ELR (cell line): ENCODE measurements at places on chromosomes 3 and 15.

DNA sequence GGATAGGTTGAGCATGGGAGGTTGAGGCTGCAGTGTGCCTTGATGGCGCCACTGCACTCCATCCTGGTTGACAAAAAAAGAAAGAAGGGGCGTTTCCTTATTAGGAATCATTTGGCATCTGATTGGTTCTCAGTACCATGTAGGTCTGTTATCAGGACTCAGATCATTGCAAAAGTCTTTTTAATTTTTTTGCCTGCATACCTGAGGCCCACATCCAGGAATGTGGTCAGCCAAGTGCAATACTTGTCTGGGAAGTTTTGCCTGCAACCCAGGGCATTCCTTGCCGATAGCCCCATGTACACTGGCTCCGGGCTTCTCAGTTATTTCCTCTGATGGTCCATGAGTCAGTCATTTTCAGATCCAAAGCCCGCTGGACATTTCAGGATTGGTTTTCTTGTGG is 50.1 kb upstream of the CRTC3 start:
- DNase-seq: peak; percentile 62

GRCh38 chr3:156581033-156581432 is 26.1 kb upstream of the SSR3 start:
- DNase-seq: no peak

DNA sequence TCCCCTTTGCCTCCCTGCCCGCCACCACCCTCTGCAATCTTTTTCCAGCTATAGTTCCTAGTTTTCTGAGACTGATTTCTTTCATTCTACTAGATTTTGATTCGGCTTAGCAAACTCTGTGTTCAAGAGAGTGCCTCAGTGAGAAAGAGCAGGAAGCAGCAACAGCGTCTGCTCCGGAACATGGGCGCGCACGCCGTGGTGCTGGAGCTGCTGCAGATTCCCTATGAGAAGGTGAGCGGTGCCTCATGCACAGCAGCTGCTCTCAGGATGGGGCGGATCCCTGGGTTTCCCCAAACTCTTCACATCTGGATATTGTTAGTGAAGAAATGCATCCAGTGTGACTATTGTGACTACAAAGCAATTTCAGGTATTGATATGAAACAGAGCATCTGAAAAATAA is 191.8 kb downstream of the ITPR1 start:
- no peak for DNase-seq

DNA sequence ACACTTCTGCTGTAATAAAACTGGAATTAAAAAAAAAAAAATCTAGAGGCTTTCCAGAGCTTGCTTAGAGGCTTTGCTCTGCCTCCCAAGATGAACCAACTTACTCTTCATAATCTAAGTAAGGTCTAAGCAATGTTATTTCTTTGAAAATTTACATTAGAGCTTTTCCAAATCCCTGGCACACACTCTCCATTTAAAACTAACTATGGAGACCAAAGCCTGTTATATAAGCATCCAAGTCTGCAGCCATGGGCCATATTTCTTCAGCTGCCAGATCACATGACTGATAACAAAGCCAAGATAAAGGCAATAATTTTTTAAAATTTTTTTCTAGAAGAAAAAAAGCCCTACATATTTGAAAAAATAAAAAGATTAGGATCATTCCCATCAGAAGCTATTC is 55.0 kb upstream of the ARHGEF3 start:
- no peak for DNase-seq

- DNase-seq: no peak
Measured at GRCh38 chr3:107426223-107426622, 49.0 kb downstream of the CCDC54 start.

DNA sequence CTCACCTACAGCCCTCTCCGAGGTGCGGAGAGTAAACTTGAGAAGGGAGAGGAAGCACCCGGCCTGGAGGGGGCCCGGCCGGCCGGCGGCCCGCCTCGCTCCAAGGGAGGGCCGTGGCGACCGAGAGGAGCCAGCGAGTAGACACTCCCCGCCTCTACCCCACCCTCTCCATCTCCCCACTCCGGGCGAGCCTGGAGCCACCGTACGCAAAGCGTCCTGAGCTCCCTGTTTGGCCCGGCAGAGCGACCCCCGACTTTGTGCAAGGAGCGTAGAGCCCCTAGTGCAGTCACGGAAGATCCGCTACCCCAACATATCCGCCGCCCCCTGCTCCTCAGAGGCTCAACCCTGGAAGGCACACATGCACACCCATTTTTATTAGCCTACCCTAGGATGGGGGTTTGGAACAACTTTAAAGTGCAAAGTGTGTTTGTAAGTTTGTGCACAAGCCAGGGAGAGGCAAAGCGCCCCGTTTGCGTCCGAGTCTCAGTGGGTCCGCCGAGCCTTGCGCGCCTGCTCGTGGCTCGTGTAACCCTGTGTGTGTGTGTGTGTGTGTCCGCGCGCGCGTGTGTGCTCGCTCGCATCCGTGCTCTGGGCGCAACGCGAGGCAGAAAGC is 508 bp upstream of the SMAD6 start:
- no peak for DNase-seq

GRCh38 chr3:2458816-2459215 is 360.1 kb downstream of the CNTN4 start:
- no peak for DNase-seq

GRCh38 chr15:78274994-78275393 is 10.6 kb downstream of the DNAJA4 start:
- no peak for DNase-seq

- DNase-seq: no peak
Measured at GRCh38 chr15:25181293-25182097, 226.7 kb downstream of the SNRPN start.

GRCh38 chr3:195097331-195098255 is 173.4 kb downstream of the XXYLT1 start:
- peak; percentile 31 for DNase-seq

DNA sequence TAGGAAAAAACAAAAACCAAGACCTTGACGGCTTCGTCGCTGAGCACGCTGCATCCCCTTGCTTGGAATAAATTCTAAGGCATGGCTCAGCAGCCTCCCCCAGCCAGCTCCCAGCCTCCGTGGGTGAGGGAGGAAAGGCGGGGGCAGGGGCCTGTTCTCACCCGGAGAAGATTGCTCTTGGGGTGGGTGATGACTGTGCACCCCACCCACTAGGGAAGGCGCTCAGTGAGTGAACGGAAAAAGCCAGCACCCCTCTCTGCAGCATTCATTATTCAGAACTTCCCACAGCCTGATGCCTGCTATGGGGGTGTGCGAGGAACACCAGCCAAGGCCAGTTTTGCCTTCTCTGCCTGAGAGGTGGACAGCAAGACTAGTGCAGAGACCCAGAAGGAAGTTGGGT is 19.3 kb upstream of the NTRK3 start:
- no peak for DNase-seq

- no peak for DNase-seq
Measured at GRCh38 chr3:142563496-142563997, 15.0 kb downstream of the ATR start.

DNA sequence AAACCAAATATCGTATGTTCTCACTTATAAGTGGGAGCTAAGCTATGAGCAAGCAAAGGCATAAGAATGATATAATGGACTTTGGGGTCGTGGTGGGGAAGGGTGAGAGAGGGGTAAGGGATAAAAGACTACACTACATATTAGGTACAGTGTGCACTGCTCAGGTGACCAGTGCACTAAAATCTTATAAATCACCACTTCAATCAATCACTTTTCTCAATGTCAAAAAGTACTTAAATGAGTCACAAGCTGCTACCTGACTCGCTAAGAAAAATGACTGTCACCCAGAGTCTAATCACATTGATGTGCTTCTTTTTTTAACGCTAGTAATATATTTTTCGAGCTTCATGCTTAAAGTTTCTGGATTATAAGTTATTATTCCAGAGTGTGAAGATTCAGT is 95.5 kb downstream of the CBLB start:
- DNase-seq: no peak

- DNase-seq: no peak
Measured at GRCh38 chr15:101089579-101090427, 162.0 kb downstream of the CHSY1 start.

GRCh38 chr15:101104141-101104540 is 147.7 kb downstream of the CHSY1 start:
- DNase-seq: no peak

GRCh38 chr3:132034097-132034485 is 723 bp downstream of the CPNE4 start:
- DNase-seq: no peak

GRCh38 chr3:66907136-66907535 is 91.0 kb upstream of the KBTBD8 start:
- no peak for DNase-seq

- DNase-seq: peak; percentile 20
Measured at GRCh38 chr15:88258093-88258641, 1.6 kb upstream of the NTRK3 start.

GRCh38 chr15:48720646-48721045 is 75.1 kb upstream of the FBN1 start:
- no peak for DNase-seq

DNA sequence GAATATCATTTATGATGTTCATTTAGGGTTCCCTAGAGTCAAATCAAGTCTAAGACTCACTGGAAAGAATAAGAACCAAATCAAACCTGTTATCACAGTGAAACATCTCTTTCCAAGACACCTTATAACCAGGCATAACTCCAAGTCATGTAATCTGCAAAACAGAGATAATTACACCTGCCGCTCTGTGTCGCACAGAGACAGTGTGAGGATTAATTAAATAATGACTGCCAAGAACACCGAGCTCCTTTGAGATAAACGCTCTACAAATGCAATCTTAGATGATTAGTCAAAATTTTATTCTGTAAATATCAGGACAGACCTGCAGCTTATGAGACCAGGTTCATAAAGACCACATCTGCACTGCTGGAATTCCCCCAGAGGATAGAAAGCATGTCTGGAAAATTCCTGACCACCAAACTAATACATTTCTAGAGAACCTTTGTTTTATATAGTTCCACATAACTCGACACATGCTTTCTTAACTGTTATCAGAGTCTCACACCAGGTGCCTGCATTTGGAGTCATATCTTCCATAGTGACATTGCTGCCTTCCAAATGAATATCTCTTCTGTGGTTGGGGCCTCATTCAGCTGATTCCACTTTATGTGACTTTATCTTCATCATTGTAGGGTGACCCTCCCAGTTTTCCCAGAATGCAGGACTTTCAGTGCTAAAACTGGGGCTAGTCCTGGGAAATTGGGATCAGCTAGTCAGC is 252.8 kb downstream of the CD47 start:
- no peak for DNase-seq

DNA sequence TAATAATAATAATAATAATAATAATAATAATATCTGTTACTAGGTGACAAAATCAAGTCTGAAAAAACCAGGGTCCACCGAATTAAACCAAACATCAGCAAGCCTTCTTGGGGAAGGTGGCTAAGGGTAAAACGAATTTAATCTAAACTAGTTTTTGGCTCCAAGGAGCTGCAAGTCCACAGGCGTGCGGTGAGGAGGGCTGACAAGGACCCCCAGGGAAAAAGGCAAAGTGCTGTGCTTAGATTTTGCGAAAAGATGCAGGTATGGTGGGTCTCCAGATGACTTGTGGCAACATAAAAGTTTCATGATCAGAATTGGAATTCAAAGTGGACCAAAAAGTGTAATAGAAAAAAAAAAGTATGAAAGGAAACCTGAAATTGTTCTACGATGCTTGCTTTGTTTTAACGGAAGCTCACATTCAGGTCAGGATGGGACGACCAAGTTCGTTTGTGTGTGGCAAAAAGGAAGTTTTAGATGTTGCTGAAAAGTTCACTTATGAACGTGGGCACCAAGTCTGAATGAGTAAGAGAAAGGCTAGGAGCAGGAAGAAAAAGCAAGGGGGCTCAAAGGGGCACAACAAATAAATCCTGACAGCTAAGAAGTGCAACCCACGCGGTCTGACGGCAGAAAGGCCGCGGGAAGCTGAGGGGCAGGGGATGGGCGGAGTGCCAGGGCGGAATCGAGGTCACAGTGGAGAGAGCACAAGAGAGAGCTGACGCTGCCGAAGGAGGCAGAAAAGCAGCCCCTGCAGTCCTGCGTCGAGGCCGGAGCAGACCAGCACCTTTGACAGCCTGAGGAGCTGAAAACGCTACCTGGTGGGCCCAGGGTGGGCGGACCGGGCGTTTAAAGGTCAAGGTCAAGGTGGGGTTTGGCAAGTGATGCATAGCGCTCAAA is 1.1 kb downstream of the WDR82 start:
- peak; percentile 80 for DNase-seq

GRCh38 chr15:61474796-61475195 is 245.7 kb upstream of the RORA start:
- peak; percentile 12 for DNase-seq

GRCh38 chr15:92651877-92652575 is 3.5 kb downstream of the FAM174B start:
- no peak for DNase-seq

- peak; percentile 87 for DNase-seq
Measured at GRCh38 chr3:169772305-169772896, 795 bp upstream of the MYNN start.

DNA sequence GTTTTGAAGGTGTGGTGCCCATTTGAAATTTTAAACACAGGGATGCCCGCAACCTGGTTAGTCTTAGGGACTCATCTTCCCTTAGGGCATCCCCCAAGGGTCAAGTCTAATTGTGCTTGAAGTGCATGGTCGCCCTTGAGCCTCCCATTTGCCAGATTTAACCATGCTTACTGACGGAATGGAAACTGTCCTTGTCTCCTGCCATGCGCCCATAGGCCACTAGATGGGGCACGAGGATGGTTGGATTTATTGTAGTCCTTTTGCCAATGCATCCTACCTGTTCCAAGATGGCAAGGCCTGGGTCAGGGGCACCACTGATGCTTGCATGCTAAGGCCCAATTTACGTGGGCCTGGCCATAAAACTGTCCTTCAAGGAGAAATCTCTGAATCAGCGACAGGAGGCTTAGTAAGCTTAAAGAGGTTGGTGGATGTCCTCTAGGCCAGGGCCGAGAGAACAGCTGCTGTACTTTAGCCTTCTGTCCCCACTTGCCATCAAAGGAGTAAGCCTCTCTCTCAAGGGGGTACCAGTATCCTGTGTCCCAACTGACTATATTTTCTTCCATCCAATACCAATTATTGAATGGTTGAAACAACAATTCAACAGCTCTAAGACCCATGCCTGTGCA is 355.4 kb downstream of the OTOL1 start:
- DNase-seq: peak; percentile 66

- peak; percentile 69 for DNase-seq
Measured at GRCh38 chr3:115092220-115092791, 54.8 kb downstream of the ZBTB20 start.

GRCh38 chr3:190877925-190878324 is 15.4 kb upstream of the GMNC start:
- DNase-seq: no peak

DNA sequence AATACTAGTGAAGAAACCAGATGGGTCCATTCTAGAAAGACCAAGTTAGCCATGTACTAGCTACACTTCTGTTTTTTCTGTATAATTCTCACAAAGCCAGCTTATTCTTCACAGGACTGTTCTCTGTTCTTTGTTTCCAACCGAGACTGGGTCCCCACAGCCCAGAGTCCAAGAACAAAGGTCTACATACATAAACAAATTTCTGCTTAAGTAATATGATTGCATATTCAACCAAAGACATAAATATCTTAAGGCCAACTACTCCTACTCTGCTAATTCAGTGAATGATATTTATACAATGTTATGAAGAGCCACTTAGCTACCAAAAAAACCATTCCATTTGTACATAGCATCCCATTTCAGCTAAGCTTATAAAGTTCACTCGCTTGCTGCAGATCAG is 299.8 kb upstream of the CCDC54 start:
- no peak for DNase-seq
